Stimulated activated CD8-positive, alpha-beta memory T cell treated with anti-CD3 and anti-CD28 coated beads, Interleukin-4, amount 100 ng/mL, for 4 hours (primary cell): ENCODE measurements at places on chromosomes 5 and 9.

- DNase-seq = no peak
Observed at GRCh38 chr5:174317256-174317894, 271.9 kb downstream of the NSG2 start.

DNA sequence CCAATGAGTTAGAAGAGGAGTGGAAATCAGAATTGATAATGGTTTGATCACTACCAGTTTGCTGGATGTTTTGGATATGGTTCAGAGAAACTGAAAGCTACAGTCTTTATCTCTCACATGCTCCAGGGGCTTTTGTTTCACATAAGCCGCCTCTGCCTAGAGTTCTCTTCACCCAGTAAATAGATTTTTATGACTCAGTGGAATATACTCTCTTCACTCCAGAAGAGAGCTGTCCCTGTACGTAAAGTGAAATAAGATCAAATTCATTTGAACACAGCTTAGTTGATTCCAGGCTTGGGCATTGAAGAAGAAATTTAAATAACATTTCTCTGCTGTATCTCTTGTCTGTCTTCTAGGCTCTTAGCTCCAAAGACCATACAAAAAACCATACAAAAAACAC, 184.9 kb downstream of the TRPM3 start:
- DNase-seq = no peak

DNA sequence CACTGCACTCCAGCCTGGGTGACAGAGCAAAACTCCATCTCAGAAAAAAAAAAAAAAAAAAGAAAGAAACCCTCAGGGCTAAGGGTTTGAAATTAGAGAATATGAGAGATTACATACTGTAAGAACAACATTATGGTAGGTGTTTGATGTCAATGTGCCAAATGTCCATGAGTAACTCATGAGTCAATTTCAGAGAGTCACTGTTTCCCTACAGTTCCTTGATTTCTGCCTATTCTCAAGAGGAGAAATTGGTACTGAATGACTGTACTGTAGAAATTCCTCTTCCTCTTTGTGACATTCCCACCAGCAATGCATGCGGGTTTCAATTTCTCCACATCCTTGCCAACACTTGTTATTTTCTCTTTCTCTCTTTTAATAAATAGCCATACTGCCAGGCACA, 35.2 kb downstream of the MARVELD2 start:
- no peak for DNase-seq

GRCh38 chr5:176784218-176785165, 25.9 kb upstream of the UNC5A start:
- no peak for DNase-seq

- no peak for DNase-seq
Observed at GRCh38 chr5:158261674-158262367, 402.9 kb upstream of the CLINT1 start.
